Globus pallidus (tissue), 1 donor: ENCODE measurements at places on chromosomes 6 and 20.

DNA sequence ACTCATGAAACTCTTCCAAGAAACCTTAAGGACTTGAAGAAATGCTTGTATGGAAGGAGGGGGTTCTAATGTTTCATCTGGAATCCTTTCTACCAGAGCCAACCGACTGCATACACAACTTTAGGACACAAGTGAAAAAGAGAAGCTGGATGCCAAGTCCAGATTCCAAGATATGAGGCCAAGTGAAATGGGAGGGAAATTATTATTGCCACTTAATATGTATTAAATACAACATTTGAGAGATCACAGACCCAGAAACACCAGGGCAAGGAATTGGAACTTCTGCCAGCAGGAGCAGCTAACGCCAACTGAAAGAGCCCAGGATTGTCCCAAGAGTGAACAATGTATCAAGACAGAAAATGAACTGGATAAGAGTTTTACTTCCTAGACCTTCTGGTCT lies 144.2 kb downstream of the ARHGAP18 start:
- no peak for DNase-seq

GRCh38 chr6:113526995-113527394 lies 330.1 kb upstream of the MARCKS start:
- no peak for DNase-seq

DNA sequence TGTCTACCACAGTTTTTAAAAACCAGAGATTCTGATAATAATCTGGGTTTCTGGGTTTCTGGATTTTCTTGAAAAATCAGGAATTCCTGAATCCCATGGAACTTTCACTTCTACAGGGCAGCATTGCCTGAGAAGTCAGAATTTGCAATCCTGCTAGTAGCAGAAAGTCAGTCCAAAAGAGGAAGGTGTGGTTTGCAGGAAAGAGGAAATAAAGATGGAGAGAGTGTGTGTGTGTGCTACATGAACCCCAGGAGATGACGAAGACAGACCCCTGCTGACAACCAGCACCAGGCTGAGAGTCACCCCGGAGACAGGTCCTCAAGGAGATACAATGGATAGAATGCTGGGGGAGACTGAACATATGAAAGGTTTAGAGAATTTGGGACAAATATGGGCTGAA lies 44.9 kb downstream of the PRND start:
- DNase-seq = peak; percentile 50

- peak; percentile 60 for DNase-seq
These were observed 210.8 kb downstream of the ARHGAP18 start for GRCh38 chr6:129498950-129499842.

DNA sequence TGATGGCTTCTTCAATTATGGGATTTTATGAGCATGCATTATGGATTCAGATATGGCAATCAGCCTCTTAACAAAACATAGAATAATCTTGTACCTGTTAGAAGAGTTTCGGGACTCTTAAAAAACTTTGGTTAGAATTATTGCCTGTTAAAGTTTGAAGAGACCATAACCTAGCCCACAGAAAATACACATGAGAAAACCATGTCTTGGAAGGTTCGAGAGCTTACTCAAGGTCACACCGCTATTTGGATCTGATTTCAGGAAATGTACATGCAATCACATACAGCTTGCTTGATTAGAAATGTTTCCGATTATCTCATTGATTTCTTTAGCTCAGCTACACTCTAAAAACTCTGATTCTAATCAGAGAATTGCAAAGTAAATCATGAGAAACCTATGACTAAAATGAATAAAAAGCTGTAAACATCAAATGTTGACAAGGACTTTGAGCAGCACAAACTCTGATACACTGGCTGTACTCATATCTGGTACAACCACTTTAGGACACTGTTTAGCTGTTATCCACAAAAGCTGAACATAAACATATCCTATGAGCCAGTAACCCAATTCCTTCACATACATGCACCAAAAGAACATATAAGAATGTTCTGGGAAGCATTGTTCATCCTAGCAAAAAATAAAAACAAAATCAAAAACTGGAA lies 16.3 kb downstream of the STX7 start:
- DNase-seq = no peak

- no peak for DNase-seq
These were observed 779.3 kb upstream of the CITED2 start for GRCh38 chr6:140153703-140154102.

DNA sequence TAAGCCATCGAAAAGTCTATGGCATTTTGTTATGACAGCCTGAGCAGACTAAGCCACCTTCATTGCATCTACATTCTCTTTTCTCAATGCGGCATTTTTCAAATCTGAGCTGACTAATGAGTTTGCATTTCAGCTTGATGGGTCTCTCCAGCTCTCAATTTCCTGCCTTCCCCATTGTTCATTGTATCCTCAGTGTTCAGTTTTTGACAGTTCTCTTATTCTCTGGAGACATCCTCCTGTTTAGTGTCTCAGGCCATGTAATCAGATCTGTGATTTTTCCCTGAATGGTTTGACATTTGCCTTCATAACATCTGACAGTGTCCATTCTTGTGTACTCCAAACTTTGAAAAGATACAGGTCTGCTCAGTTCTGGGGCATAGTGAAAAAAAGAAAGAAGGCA lies 27.9 kb upstream of the MCM3 start:
- peak; percentile 55 for DNase-seq

DNA sequence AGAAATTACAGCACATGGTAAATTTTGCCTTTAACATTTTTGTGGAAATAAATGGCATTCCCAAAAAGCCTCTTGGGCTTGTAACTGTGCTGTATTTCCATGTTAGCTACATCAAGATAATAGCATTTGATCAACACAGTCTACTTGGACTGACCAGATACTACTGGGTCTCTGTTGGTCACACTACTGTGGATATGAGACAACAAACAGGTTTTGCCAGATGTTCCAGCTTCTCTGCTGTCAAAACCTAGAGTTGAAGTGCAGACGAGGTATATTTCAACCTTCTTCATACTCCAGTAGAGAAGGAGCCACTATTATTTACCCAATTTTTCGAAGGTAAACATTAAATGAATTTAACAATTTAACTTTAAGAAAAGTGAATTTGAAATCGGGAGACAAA lies 284.7 kb upstream of the CITED2 start:
- DNase-seq = no peak

DNA sequence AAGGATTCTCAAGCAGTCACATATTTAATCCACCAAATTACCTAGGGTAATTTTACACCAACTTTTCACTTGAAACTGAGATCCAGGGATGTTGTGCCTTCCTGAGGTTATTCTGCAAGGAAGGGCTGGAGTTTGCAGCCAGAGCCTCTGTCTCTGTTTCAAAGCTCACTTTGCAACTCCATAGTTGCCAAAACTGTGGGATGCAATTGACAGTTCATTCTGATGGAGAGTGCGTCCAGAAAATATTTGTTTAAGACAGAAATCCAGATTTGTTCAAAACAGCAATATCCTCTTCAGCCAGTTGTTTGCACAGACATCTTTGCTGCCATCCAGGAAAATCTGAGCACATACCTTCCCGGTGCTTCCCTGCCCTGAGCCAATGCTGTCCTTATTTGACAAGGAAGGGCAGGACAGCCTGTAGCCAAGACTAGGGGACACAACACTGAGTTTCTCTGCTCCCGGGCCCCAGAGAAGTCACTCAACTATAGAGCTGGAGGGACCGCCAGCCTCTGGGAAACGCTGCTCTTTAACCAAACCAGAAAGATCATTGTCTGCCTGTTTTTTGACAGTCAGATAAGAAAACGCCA lies 297.4 kb downstream of the HIVEP2 start:
- DNase-seq = no peak

DNA sequence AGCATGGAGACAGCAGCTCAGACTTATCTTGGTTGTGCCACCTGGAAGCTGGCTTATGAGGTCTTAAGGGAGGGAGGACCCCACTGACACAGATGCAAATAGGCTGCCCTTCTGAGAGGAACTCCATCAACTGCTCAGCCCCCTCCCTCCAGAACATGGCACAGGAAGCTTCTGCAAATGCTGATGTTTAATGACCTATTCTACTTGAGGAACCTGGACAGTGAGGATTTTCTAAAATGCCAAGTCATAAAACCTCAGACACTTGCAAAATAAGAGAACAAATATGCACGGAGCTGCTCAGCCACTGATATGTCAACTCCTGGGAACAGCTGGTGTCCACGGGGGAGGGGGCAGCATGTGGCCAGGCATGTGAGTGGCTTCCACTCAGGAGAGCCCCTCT lies 3.5 kb downstream of the CST9 start:
- DNase-seq = no peak

DNA sequence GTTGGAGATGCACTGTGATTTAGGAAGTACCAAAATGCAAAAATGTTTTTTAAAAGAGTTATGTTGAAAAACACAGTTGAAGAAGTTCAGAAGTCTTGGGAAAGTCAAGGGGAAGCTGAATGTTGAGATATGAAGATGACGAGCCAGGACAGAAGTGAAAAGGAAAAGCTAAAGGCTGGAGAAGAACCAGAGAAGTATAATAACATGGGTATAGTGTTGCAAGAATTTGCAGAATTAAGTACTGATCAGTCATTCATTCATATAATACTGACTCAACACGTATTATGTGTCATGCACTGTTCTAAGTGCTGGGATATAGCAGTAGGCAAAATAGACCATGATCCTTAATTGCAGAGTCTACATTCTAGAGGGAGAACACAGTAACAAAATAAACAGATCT lies 432.8 kb downstream of the CDC5L start:
- DNase-seq = no peak

DNA sequence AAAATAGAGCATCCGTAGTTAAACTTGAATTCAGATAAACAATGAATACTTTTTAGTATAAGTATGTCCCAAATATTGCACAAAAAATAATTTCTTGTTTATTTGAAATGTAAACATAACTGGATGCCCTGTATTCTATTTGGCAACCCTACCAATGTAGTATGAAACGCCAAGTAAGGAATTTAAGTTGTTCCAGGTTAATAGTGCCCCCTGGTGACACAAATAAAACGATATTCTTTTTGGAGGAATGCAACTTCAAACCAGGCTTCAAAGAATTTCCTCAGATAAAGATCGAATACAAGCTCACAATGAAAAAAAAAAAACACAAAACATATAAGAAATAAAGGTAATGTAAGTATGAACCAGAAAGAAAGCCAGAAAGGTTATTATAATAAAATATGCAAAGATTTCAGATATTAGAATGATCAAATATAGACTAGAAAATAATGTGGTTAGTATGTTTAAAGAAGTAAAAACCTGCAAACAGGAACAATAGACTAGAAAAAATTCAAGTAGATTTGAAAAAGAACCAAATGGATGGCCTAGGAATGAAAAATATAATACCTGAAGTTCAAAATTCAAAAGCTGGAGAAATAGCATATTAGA lies 18.4 kb upstream of the AKAP7 start:
- peak; percentile 65 for DNase-seq
